ENCODE measurements at places on chromosomes 3 and 15. TPM values are rescaled to one million over a fixed set of nuclear protein-coding genes. Genes with fewer than 3 reads are reported as not detected.

Gene ECE2
- 0.03 TPM for polyA plus RNA-seq

DNA sequence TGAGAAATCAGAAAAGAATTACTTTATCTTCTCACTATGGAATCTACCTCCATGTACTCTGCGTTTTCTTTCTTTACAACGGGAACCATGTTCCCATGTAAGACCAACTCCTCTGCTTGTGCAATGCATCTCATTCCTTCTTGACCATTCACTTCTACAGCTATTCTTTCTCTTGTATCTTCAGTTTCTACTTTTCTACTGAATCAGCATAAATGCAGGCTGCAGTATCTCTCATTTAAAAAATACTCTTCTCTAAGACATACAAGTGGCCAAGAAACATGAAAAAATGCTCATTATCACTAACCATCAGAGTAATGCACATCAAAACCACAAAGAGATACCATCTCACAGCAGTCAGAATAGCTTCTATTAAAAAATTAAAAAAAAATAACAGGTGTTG is 74.1 kb upstream of the NANOGP8 start:
- no peaks in the 10 kb centered on the region for H3K36me3 ChIP-seq
- no peak overlapping the region for H3K4me3 ChIP-seq
- H3K27ac ChIP-seq: no peak overlapping the region
- no peaks in the 10 kb centered on the region for H3K27me3 ChIP-seq
- no peaks in the 10 kb centered on the region for H3K4me1 ChIP-seq

Gene NMB
- polyA plus RNA-seq: 6.5 TPM

GRCh38 chr15:40274350-40275274 is 8.3 kb downstream of the ANKRD63 start:
- H3K36me3 ChIP-seq: no peaks in the 10 kb centered on the region
- peak; percentile 88 for DNase-seq
- H3K27me3 ChIP-seq: no peaks in the 10 kb centered on the region

Gene KNG1
- polyA plus RNA-seq: not detected

GRCh38 chr15:37219211-37219701 is 118.9 kb upstream of the MEIS2 start:
- peak overlapping the region; percentile 100 for H3K27ac ChIP-seq
- H3K27me3 ChIP-seq: no peaks in the 10 kb centered on the region
- H3K36me3 ChIP-seq: no peaks in the 10 kb centered on the region
- no peak for DNase-seq
- no peak overlapping the region for H3K4me3 ChIP-seq
- H3K4me1 ChIP-seq: peaks cover 38% of the 10 kb centered on the region

DNA sequence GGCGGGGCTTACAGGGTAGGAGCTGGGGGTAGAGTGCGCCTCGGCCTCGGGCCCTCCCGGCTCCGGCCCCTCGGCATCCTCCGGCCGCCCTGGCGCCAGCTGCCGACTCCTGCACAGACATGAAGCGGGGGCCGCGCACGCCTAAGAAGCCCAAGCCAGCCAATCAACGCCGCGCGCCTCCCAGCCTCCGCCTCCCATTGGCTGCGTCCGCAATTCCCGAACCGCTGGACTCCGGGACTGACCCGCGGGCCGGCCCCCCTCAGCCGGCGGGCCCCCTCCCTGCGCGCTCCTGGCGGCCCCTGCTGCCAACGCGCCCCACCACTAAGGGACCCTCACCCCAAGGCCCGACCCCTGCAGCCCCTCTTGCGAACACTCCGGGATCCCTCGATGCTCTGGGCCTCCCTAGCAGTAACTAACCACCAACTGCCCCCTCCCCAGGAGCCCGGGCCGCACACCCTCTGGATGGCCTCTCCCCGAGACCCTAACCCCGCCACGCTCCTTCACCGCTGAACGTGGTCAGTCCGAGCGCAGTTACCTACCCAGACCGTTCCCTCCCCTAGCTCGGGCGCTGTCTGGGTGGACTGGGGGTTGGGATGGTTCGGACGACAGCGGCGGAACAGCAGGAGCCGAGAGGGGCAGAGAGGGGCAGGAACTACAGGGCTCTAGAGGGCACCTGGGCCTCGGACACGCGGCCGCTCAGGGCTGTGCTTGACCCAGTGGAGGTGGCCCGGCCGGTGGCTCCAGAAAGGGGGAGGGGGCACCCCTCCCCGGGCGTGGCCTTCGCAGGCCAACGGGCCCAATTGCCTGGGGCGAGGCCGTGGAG is 5.0 kb downstream of the GATA2 start:
- H3K36me3 ChIP-seq: peaks cover 4% of the 10 kb centered on the region
- H3K4me1 ChIP-seq: peaks cover 4% of the 10 kb centered on the region

DNA sequence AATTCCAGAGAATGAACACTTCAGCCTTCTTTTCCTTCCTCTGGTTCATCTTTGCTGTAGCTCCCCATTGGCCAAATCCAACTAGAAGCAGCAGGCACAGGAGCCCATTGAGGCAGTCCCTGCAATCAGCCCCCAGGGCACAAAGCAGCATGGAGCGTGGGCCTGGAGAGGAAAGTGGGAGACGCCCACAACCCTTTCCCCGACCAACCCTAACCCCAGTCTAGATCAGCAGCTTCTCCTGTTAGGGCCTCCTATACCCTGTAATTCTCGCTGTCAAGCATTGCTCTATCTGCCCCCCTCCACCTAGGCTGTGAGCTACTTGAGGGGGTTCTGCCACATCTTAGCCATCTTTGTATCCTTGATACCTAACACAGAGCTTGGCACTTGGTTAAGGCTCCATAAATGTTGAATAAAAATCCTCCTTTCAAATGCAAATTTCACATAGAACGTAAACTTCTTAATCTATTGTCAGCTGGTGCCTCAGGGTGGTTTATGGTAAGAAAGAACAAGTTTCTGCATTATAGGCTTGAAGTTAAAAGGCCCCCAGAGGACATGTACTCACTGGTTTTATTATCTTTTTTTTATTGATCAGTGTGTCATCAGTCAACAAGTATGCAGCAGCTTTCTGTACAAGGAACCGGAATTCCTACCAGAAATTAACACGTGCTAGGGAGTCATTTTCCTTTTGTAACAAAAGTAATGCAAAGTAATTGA is 97.9 kb upstream of the PFN2 start:
- no peak overlapping the region for H3K4me3 ChIP-seq
- H3K27me3 ChIP-seq: no peaks in the 10 kb centered on the region
- H3K4me1 ChIP-seq: peaks cover 3% of the 10 kb centered on the region
- no peak overlapping the region for H3K27ac ChIP-seq
- no peak for DNase-seq
- no peaks in the 10 kb centered on the region for H3K36me3 ChIP-seq

- H3K27me3 ChIP-seq: no peaks in the 10 kb centered on the region
- no peak overlapping the region for H3K27ac ChIP-seq
- H3K4me1 ChIP-seq: no peaks in the 10 kb centered on the region
- H3K36me3 ChIP-seq: no peaks in the 10 kb centered on the region
- no peak for DNase-seq
These were observed 22.4 kb downstream of the LYZL4 start for GRCh38 chr3:42387802-42388651.

- H3K27me3 ChIP-seq: no peaks in the 10 kb centered on the region
- peak overlapping the region; percentile 72 for H3K27ac ChIP-seq
- peaks cover 7% of the 10 kb centered on the region for H3K4me1 ChIP-seq
- H3K36me3 ChIP-seq: no peaks in the 10 kb centered on the region
- DNase-seq: no peak
These were observed 77.0 kb downstream of the BBX start for GRCh38 chr3:107599772-107600145.

Gene SLCO2A1
- 5.8 TPM for polyA plus RNA-seq

DNA sequence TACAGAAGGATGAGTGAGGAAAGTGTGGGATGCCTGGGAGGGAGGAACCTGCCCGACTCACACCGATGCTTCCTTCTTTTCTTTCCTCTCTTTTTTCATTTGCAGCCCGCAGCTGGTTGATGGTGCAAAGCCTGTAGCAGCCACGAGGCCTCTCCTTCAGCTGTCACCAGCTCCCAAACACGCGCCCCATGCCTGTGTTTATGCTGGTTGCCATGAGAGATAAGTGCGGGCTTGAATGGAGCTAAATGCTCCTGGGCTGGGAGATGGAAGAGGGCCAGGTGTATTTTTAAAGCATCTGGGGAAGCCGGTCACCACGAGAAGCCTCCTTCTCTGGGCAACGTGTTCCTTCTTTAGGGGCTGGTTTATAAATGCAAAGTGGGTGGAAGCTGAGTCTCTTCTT is 9.3 kb downstream of the COLQ start:
- no peaks in the 10 kb centered on the region for H3K36me3 ChIP-seq
- H3K4me3 ChIP-seq: no peak overlapping the region
- no peak overlapping the region for H3K27ac ChIP-seq
- H3K27me3 ChIP-seq: no peaks in the 10 kb centered on the region

GRCh38 chr3:188870431-188870830 is 301.3 kb upstream of the TPRG1 start:
- no peaks in the 10 kb centered on the region for H3K27me3 ChIP-seq
- peaks cover 26% of the 10 kb centered on the region for H3K36me3 ChIP-seq
- H3K27ac ChIP-seq: no peak overlapping the region

Measured in SK-N-SH (cell line).